ENCODE measurements at places on chromosomes 5 and 9.

DNA sequence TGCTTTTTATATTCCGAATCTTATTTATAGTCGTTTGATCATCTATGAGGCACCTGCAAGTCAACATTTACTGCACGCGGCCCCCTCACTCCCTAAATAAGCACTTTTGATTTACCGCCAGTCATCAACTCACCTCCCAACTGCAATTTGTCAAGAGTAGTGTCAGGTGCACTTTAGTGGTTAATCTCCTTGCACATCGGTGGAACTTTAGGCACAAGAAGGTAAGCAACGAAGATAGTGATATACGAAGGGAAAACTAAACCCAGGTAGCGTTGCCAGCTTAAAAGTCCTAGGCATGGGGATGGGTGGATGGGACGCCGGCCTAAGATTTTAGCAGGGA is 513 bp upstream of the RNF180 start:
- no peak for DNase-seq

- no peak for DNase-seq
These were observed 554.3 kb upstream of the CLINT1 start for GRCh38 chr5:158413122-158413680.

DNA sequence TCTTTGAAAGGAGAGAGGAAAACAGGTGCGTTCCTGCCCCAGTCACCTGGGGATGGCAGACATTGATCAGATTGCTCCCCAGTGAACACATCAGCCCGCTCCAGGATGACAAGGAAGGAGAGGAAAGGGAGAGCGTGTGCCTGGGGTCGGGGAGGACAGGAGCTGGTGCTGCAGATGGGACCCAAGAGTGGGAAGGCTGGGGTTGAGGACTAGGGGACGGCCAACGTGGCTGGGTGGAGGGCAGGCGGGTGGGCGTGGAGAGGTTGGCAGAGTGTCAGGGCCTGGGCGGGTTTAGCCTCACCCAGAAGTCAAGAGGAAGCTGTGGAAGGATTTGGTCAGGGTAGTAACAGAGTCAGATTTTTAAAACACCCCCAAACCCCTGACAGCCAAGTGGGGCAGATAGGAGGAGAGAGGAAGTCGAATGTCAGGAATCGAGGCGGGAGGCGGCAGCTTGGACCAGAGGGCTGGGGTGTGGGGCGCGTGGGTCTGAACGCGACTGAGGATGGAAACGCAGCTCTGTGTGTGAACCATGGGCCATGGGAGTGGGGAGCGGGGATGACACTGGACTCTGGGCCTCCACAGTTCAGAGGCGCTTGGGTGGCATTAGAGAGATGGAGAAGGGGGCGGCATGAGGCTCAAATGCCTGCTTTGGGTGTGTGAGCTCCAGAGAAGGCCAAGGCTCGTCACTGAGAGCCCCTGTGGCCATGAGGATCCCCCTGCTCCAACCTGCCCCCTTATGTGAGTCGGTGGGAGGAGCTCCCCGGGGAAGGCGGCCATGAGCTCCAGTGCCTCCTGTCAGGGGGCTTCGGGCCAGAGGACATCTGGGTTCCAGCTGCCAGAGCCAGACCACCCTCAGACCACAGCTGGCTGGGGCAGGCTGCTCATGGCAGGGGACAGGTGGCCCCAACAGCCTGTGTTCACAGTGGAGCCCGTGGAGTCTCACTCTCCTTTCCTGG is 24.6 kb downstream of the LAMC3 start:
- no peak for DNase-seq

DNA sequence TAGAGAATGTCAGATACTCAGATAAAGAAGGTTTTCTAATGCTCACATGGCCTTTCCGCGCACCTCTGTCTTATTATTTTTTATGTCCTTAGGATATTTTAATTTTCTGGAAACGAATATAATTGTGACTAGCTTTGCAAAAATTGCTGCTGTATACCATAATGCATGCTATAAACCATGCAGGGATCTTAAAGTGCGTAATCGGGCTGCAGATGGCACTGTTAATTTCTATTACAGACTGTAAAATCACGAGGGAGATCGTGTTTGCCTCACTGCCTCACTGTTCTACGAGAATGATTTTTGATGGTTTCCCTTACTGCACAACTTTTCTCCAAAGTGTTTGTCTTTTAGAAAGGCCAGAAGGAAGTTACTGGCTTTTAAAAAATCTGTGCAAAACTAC is 356.1 kb downstream of the TUSC1 start:
- DNase-seq: no peak

DNA sequence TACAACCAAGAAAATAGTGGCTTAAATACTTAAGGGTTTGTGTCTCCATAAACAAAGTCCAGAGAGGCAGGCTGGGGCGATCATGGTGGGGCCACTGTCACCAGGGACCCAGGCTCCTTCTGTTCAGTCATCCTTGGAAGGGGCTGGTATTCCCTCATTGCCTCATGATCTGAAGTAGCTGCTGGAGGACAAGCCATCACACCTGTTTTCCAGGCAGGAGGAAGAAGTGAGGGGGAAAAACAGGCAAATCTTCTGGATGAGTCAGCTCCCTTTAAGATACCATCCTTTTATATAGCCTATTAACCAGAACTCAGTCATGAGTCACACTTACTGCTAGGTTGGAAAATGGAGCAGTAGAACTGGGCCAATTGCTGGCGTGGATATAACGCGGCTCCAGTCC is 92.3 kb downstream of the DAP start:
- no peak for DNase-seq

DNA sequence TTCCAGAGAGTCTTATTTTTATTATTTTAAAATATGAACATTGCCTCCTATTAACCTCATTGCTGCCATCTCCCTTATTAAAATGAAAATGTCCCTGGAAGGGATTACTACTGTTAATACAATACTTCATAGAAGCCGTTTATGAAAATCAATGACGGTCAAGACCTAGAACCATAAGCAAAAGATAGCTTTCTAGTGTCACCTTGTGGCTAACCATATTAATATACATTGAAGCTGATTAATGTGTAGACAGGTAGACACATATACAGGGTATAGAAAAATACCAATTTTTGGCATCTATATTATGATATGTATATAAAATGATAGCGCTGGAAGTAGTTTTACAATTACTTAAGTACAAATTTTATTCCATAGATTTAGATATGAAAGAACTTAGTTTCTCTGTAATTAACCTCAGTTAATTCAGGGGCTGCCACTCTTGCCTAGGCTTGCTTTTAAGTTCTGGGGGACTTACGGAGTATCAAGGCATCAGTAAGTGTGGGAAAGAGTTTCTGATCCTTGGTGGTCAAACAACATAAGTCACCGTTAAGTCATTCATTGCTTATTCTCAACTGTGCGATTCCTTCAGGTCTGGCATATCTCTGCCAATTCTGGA is 2.5 kb upstream of the YTHDC2 start:
- DNase-seq: no peak

DNA sequence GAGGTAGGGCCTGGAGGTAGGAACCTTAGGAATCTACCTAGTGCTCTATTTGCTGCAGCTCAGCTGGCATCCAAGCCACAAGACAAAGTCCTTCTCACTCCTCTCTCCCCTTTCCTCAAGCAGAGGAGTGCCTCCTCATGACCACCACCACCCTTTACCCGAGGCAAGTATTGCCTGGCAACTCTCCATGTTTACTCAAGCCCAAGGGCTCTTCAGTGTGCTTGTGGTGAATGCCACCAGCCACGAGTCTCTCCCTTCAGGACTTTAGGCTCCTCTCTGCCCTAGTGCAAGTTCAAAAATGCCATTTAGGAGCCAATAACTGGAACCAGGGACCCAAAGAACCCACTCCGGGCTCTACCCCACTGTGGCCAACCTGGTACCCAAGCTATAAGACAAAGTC is 514.5 kb upstream of the RGMB start:
- DNase-seq: peak; percentile 19

DNA sequence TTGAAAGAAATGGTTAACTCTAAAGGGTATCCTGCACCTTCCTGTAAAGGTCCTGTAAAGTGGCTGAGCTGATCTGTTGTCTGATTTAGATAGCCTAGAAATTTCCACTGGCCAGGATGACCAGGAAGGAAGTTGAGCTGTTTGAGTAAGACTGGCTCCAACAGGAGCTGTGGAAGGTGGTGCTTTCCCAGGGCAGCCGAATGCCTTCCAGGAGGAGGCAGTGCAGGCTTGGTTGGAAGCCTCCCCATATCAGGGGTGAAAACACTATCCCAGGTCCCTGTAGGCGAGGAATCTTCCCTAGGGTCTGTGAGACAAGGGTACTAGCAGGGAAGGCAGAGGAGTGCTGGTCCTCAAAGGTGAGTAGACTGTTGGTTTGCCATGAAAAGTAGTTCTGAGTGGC is 98.4 kb downstream of the LIX1 start:
- DNase-seq: no peak

GRCh38 chr5:59716966-59717500 is 176.5 kb downstream of the PDE4D start:
- DNase-seq: no peak

DNA sequence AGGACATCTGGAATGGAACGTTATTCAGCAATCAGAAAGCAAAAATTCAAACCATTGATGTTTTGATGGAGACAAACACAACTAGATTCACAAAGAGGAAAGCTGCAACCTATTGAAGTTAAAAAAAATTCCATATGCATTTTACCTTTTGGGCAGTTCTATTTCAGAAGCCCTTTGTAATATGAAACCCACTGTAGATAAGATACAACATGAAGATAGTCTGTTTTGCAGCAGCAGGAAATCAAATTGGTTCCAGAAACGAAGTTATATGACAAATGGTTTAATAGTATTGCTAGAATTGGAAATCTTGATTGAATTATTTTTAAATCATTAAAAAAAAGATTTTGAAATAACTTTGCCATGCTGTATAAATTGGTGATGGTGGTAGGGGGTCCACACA is 872 bp downstream of the LIX1 start:
- no peak for DNase-seq

- no peak for DNase-seq
These were observed 122.7 kb upstream of the TNC start for GRCh38 chr9:115240676-115241075.

DNA sequence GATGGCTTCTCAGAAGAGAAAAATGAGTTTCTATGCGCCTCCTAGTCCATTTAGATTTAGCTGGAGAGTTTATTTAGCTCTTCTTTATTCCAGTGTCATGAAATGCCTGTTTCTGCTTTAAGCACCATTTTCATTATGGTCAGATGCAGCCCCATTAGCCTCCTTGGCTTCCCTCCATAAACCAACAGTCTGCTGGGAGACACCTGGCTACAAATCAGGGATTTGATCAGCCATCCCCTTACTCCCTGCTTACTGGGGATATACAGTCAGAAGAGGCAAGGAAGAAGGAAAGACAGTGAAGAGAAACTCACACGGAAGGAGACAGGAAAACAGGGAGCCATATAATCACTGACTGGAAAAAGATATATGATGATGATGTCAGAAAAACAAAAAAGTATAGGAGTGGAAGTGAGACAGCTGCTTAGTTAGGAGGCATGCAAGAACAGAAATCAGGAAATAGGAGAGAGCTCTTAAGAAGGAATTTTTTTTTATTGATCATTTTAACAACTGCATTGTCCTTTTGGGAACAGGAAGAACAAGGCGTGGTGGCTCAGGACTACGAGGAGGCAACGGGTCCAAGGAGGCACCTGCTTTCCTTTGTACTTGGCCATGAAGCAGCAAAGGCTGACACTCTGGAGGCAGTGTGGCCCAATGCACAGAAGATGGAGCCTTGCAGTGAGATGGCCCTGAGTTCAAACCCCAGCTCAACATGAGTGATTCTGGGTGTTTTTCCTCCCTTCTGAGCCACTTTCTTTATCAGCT is 56.1 kb downstream of the MED27 start:
- DNase-seq: peak; percentile 54

DNA sequence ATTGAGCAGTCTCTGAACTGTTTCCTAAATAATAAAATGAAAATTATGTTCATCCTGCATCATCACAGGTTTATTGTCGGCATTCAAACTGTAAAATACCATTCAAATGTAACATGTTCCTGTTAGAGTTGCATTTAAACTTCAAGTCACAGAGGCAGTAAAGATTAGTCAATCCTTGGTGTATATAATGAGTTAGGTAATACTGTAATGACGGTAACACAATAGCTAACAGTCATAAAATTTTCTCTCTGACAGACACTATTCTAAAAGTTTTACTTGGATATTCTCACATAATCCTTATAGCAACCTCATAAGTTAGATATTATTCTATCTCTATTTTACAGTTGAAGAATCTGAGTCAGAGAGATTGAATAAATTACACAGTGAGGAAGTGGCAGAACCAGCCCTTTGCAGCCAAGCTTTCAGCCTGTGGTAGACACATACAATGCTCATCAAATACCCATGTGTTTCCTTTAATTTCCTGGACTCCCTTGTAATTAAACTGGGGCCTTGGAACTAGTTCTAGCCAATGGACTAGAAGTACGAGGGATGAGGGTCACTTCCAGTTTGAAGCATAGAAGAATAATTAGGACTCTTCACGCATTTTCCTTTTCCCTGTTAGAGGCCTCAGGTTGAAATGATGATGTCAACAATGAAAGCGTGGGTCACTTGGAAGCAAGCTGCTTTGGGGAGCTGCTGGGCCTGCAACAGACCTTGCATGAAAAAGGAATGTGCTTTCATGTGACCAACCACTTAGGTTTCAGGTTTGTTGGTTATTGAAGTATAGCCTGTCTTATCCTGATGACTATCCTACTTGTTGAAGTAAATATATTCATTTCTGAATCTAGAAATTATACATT is 12.3 kb upstream of the CAST start:
- DNase-seq: no peak

GRCh38 chr9:2120926-2121689 is 106.0 kb downstream of the SMARCA2 start:
- DNase-seq: no peak

- DNase-seq: peak; percentile 54
These were observed at the start of gene RORB for GRCh38 chr9:74496819-74497747. Gene RORB (plus strand): TSS chr9:74497335. CDS start chr9:74497977, 642 bp downstream.

GRCh38 chr5:61313960-61314681 is 17.9 kb upstream of the ZSWIM6 start:
- DNase-seq: no peak

GRCh38 chr5:42878041-42878440 is 66.3 kb upstream of the SELENOP start:
- no peak for DNase-seq

- DNase-seq: peak; percentile 7
These were observed 106.8 kb upstream of the FST start for GRCh38 chr5:53373451-53374158.

DNA sequence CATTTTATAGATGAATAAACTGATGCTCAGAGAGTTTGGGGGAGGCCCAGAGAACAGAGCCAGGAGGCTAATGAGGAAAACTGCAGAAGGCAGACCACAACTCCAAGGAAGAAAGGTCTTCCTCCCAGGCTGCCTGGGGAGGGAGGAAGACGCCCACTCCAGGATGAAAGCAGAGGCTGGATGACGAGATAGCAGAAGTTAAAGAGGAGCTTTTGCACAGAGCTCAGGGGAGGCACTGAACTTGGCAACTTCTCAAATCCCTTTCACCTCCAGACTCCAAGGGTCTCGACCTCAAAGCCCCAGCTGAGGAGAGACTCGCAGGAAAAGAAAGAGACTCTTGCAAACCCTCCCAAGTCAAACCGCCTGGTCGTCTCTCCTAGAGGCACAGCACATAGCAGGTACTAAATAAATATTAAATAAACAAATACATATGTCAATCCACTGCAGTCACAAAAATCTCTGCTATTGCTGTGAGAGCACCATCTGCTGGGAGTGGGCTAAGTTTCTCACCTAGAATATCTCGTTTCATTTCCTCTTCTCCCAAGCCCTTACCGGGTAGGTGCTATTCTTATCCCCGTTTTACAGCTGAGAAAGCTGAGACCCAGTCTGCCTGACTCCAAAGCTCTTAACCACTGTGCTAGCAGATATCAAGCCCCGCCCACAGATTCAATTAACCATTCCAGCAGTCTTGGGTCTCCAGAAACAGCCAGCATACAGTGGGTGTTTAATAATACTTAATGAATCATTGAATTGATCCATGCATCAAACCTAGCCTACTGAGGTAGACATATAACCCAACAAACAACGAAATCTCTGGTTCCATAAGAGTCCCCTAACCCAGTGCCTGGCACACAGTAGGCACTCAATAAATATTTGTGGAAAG is 97.8 kb upstream of the HAND1 start:
- no peak for DNase-seq

Data from NCI-H2029 treated with DMSO at 0.1 percent for 48 hours (cell line).